ENCODE measurements at places on chromosomes 7 and 10.
A peak's percentile ranks its signal among the peaks of the same experiment; 100 is the strongest.

DNA sequence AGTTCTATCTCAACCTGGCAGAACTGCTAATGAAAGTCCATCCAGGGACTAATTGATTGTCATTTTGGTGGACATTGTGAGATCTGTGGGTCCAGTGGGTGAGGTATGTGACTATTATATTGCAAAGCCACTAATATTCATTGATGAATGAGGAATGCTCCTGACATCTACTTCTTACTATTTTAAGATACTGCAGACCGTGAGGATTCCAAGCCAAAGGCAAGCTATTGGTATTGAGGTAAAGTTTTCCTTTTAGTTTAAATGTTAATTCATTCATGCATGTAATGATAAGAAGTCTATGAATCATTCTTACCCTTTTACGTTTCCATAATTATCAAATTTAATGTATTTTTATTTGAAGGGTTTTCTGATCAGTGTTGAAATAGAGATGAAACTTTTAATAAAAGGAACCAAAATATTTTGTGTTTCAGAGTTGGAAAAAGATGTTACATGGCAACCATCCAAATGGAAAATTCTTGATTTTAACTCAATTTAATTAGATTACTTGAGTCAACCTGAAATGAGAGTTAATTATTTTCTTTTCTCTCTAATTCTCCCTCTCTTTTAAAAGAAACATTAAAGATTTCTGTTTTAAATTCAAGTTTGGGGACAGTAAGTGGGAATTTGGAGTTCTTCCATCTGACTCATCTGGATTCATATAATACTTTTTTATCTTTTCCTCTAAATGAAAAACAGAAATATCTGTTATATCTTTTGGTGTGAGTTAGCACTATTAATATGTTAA, 39.6 kb downstream of the NUP205 start:
- no peak for DNase-seq

- DNase-seq, result peak; percentile 74
Measured at GRCh38 chr10:14608381-14609001, 166.2 kb downstream of the FAM107B start.

- no peak for DNase-seq
Measured at GRCh38 chr10:75876710-75877109, 445.3 kb downstream of the LRMDA start.

GRCh38 chr7:3754493-3755341, 453.7 kb downstream of the SDK1 start:
- no peak for DNase-seq

GRCh38 chr7:78787854-78788253, 665.6 kb downstream of the MAGI2 start:
- no peak for DNase-seq

DNA sequence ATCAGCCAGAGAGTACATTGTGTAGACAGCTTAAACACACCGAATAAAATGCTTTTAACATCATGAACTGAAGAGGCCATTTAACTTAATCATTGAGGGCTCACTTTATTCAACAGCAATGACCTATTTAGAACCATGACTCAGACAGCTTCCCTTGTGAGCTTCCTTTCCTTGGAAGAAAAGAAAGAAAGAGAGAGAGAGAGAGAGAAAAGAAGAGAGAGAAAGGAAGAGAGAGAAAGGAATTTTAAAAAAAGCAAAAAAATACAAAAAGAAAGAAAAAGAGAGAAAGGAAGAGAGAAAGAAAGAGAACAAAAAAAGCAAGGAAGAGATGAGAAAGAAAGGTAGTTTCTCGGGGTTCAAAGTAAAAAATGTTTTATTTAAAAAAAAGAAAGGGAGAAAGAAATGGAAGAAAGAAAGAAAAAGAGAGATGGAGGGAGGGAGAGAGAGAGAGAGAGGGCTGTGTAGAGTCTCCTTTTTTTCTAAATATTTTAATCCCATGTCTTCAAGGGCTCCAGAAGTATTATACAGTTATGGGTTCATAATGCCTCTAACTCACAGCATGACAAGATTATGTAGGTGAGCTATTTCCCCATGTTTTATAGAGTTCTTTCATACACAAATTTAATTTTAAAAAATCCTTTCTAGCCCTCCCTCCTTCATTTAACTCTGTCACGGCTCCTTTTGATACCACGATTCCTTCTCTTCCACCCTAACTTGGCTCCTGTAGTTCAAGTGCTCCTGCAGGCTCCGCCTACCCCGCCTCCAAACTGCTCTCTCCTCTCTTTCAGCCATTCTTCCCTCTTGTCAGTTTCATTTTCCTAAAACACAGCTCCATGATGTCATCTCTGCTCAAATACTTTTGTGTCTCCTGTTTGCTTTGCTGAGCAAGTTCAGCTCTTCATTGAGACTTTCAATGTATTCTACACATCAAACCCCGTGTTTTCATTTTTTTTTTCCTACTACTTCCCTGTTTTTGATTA, 85.5 kb downstream of the PRTFDC1 start:
- no peak for DNase-seq

DNA sequence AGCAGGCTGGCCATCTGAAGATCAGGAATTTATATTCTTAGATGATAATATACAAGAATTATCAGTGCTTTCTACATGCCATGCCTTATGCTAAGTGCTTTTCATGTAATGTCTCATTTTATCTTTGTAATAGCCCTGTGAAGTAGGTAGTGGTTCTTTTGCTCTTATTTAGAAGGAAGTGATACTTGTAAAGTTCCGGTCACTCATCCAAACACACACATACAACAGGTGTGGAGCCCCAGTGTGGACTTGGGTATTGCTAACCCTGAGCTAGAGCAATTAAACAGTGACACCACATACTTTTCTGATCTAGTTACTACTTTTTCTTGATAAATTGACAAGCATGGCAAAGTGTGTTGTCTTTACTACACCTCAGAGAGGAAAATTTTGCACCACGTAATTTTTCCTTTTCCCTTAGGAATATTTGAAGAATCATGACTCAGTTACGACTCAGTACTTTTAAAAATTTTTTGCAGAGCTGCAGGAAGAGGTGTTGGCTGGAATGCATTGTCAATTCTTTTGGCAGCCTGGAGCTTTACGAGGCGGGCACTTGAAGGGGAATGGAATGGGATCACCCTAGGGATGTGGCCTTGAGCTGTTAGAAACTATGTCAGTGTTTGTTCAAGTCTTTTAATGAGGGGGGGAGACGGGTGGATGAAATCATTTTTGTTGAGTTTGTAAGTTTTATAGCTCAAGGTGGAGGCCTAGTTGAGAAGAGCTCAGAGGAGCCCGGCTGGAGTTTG, 212.5 kb upstream of the CELF2 start:
- DNase-seq, result no peak

- DNase-seq, result no peak
Measured at GRCh38 chr10:69838853-69839252, 37.1 kb downstream of the COL13A1 start.

GRCh38 chr10:6427357-6427959, 152.6 kb downstream of the PRKCQ start:
- DNase-seq, result no peak

DNA sequence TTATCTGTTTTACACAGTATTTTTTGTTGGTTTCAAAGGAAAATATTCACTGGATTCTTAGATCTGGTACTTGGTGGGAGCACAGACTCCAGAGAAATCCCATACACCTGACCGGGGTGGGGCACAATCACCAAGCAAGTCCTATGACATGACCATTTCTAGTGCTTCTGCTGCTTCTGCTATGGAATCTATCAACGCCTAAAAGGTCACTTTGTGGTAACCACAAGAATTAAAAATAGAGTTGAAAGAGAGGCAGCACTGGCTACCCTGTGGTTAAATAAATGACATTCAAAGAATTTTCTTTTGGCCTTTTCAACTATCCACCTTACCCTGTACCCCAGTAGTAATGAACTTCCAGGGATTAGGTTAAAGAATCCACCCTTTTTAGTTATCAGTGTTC, 329.9 kb upstream of the VWC2 start:
- no peak for DNase-seq

- DNase-seq, result peak; percentile 69
Measured at GRCh38 chr10:101031796-101032636, 982 bp downstream of the SFXN3 start.

DNA sequence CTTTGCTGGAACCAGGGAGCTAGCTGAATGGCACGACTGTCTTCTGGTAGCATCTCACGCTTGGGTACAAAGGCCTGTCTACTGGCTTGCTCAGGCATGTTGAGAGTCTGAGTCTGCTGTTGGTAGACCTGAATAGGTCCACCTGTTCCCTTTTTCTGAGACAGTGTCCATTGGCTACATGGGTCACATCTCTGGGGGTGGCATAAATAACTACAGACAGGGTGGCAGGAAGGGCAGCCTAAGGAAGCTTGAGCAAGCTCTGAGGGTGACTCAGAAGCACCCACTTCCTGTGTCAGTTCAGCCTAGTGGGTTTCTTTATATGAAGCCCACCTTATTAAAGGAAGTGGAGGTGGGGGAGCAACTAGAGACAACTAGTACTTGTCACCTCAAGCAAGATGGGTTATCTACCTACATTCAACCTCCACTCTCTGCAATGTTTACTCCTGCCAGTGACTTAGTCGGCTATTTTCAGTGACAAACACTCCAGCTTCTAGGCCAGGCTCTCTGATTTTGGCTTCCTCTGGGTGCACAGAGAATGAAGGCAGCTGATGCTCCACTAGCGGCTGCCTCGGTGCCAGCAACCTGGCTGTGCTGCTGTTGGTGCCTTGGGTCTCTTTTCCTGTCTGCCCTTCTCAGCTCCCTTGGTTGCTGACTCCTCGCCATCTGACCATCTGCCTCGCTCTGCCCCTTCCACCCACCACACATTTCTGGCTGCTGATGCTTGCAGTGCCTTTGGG, 5.7 kb upstream of the ZYX start:
- peak; percentile 79 for DNase-seq

DNA sequence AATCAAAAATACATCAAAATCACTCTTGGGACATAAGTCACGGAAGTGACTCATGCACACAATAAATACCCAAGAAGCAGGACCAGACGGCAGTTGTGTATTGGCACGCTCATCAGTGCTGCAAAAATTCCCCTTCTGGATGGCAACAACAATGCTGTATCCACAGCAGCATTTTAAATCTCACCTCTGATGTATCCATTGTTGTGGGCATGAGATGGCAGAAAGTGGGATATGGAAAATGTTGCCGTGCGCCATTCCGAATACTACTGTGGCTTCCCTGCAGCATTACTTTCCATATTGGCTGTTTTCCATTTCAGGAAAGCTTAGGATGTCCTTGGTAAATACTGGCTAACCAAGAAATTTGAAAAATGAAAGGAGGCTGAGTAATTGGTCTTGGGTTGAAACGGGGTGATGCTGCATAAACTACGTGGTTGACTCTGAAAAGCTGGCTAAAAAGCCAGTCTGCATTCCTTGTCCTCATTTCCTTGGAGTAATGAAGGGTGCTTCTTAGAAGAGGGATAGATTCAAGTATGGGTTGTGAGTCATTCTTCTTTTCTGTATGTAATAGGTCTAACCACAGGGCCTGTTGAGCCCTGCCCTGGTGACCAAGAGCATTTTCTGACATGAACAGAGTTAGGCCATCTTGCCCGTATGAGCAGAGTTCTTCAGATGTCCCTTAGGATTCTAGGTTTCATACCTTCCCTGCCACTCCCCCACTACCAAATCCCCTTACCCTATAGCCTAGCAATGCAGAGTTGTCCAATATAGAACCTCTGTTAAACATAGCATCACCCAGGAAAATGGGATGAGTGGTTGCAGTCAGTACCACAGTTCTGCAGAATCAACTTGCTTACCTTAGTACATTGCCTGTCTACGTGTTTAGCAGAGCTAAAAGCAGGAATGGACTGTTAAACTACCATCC, 36.3 kb upstream of the TOMM7 start:
- no peak for DNase-seq

GRCh38 chr10:119503821-119504220, 38.7 kb downstream of the RGS10 start:
- DNase-seq, result no peak

GRCh38 chr10:71799112-71799511, 25.8 kb upstream of the VSIR start:
- no peak for DNase-seq

DNA sequence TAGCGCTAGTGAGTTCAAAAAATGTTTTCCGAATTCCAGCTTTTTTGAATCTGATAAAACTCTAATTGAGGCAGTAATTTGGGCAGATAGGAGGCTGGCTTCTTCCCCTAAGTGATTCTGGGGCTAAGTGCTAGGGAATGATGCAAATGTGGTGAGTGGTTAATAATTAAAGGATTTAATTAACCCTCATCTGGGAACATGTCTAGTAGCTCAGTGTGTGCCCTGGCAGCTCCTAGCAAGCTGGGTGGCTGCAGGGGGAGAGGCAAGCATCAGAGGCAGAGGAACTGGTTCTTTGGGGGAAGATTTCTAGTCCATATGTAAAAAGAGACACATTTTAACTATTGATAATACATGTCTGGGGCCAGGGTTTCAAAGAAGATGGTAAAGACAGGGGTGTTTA, 354.5 kb downstream of the WDR11 start:
- no peak for DNase-seq

DNA sequence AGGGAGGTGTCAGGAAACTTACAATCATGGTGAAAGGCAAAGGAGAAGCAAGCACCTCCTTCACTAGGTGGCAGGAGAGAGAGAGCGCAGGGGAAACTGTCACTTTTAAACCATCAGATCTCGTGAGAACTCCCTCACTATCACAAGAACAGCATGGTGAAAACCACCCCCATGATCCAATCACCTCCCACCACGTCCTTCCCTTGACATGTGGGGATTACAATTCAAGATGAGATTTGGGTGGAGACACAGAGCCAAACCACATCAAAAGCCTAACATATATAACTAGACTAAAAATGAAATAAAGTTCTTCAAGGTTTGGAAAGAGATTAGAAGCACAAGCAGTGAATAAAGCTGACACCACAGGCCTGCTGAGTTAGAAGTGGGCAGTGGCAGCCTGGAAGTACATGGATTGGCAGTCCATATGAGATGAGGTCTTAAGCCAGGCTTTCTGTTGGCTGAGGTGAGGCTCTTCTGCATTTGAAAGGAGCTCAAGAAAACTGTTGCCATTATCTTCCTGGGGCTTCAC, 96.4 kb upstream of the MDFIC start:
- no peak for DNase-seq
